ENCODE measurements at places on chromosomes 1 and 21.
A peak's percentile ranks its signal among the peaks of the same experiment; 100 is the strongest.

DNA sequence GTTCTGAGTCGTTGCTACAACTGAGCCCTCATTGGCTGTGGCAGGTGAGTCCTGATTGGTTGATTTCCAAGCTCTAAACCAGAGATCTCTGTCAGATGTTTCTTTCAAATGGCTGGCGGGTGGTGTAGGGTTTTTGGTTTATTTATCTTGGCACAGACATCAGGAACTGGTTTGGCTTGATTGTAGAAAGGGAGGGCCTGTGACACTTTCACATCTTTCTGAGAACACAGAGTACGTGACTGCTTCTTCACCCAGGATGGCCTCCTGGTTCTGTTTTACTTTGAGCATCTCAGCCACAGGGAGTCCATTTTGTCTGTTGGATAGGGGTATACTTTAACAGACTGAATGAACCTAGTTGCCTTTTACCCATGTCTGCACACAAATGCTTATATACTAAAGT, 89.4 kb upstream of the GPR52 start:
- no peak for DNase-seq

DNA sequence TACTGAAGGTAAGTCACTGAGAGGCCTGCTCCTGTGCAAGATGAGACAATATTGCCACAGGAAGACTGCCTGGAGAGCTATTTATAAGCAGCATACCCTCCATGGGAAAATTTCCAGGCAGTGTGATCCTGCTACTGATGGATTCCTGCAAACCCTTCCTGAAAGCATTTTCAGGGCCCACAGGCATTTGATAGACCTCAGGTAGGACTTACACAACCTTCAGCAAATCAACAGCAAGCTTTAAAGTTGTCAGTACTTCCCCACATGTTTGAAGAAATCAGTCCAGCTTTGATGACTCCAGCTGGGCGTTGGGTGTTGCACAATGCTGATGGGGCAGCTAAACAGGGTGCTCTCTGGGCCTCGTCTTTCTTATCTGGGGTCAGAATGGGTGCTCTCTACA, 108.8 kb downstream of the PLXNA2 start:
- no peak for DNase-seq

GRCh38 chr1:110282395-110282794, 56.8 kb upstream of the RBM15 start:
- no peak for DNase-seq

DNA sequence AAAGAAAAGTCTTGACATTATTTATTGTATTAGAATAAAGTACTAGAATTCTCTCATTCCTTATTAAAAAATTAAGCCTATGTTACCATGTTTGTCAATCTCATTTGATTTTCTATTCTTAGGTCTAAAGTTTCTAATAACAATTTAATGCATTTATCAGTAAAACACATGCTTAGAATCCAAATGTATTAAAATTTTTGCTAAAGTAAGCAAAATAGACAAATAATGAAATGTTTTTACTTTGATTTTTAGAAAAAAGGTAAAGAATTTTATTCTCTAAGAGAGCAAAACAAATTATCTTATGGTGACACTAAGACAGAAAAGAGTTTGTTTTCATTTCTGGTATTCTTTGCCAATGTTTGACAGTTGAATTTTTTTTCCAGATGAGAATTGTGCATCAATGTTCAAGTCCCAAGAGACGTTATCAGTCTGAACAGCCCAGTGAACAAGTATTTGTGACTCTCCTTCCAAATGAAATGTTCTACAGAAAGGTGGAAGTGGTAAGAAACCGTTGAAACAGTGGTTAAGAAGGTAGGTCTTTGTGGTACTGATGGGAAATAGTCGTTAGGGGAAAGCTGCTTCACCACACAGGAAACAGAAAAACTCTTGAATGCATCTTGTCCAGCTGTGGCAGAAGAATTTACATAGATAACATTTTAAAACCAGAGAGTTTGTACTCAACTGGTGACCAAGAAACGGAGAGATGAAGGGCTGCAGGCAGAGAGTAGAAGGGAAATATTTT, 402.5 kb downstream of the PTPRC start:
- DNase-seq: no peak

DNA sequence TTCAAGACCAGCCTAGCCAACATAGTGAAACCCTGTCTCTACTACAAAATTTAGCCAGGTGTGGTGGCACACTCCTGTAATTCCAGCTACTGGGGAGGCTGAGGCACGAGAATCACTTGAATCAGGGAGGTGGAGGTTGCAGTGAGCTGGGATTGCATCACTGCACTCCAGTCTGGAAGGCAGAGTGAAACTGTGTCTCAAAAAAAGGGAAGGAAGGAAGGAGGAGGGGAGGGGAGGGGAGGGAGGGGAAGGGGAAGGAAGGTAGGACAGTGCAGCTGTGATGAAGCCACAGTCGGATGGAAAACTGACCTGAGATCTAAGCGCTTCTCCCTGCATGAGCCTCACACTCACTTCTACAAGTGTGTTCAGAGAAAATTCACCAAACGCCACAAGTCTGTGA, 22.0 kb upstream of the FHAD1 start:
- no peak for DNase-seq

GRCh38 chr21:45164124-45164511, 89.7 kb downstream of the ADARB1 start:
- no peak for DNase-seq

- DNase-seq: no peak
Observed at GRCh38 chr21:45278156-45278911, 9.4 kb downstream of the POFUT2 start.

DNA sequence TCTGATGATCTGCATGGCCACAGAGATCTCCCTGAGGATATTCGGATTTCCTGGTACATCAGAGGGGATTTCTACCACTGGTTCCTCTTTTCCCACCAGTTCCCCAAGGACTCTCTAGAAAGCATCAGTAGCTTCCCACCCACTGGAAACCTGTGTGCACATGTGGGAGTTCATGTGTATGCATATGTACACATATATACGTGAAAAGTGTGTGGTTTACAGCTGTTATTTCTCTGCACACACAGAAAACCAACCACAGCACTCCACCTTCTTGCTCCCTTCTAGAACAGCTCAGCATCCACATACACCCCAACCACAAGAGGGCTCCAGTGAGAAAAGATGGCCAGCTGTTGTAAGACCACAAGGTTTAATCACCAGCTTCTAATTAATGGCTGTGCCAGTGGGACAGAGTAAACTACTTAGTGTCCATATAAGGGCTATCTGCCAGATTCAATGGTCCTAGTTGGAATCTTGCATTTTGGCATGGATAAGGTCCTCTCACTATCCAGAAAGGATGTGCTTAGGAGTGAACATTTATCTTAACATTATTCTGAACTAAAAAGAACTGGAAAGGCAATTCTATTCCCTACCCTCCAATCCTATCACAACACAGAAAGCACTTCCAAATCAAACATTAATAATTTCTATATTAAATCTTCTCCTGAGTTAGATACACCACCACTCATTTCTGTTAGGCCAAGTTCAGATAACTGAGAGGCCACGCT, 24.1 kb downstream of the GPR3 start:
- peak; percentile 54 for DNase-seq

GRCh38 chr1:31787261-31787660, 23.1 kb upstream of the ADGRB2 start:
- no peak for DNase-seq

- DNase-seq: no peak
Observed at GRCh38 chr1:154400381-154400801, 4.8 kb upstream of the IL6R start.

All from heart right ventricle (tissue), 16 donors.